Uterus (tissue), 4 donors: ENCODE measurements at places on chromosomes 13 and 19. TPM values are rescaled to one million over a fixed set of nuclear protein-coding genes. Genes with fewer than 3 reads are reported as not detected.

The SIRT2 gene
- 104 TPM for total RNA-seq

GRCh38 chr19:51701468-51702100 is 8.5 kb downstream of the SPACA6 start:
- H3K27ac ChIP-seq, result peak overlapping the region; percentile 89
- H3K27me3 ChIP-seq, result no peaks in the 10 kb centered on the region
- no peaks in the 10 kb centered on the region for H3K4me1 ChIP-seq
- no peaks in the 10 kb centered on the region for H3K36me3 ChIP-seq
- no peak overlapping the region for H3K4me3 ChIP-seq
- no peak for DNase-seq

- no peak overlapping the region for H3K27ac ChIP-seq
- DNase-seq, result no peak
- no peaks in the 10 kb centered on the region for H3K36me3 ChIP-seq
- no peaks in the 10 kb centered on the region for H3K4me1 ChIP-seq
- H3K27me3 ChIP-seq, result no peaks in the 10 kb centered on the region
Observed at GRCh38 chr19:33000510-33000909, 28.5 kb downstream of the FAAP24 start.

DNA sequence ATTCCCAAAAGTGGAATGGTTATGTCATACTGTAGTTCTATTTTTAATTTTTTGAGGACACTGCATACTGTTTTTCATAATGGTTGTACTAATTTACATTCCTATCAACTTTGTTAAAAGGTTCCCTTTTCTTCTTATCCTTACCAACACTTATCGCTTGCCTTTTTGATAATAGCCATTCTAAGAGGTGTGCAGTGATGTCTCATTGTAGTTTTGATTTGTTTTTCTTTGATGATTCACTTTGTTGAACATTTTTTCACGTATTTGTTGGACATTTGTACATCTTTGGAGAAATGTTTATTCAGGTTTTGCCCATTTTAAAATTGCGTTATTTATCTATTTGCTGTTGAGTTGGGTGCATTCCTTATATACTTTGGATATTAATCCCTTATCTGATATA is 188.8 kb upstream of the SPRY2 start:
- H3K27ac ChIP-seq, result no peak overlapping the region
- no peak overlapping the region for H3K4me3 ChIP-seq
- no peak for DNase-seq
- H3K27me3 ChIP-seq, result no peaks in the 10 kb centered on the region
- no peaks in the 10 kb centered on the region for H3K4me1 ChIP-seq

DNA sequence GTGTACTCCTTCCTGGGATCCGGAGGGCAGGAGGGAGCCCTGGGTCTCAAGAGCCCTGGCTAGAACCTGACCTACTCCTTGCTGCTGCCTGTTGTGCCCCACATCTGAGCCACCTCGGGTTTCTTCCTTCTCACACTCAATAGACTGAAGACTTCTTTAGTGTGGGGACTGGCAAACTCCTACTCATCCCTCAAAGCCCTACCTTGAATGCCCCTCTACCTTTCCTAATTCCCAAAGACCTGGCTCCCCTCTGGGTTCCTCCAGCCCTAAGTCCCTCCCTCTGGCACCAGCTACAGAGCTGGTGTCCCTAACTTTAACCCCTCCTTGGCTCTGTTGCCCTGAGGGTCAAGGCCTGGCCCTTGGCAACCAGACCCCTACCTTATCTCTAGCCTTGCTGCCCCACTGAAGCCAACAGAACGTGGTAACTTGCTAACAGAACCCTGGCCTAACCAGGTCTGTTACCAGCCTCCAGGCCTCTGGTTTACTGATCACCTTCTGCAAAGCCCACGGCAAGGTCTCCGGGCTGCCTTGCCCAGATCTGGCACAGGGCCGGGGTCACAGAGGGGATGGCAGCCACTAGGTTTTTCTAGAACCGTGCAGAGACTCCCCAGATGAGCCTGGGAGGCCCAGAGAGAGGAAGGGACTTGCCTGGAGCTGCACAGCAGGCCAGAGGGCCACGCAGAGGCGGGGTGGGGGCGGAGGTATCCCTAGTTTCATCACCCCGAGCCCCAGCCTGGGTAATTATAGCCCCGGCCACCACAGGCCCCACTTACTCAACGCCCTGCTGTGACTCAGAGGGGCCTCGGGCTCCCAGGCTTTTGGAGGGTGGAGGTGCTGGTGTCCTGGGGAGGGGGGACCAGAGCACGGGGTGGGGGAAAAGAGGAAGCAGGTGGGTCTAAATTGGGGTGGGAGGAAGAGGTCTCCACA is 15.3 kb downstream of the ZBTB7A start:
- no peak overlapping the region for H3K4me3 ChIP-seq
- H3K27me3 ChIP-seq, result no peaks in the 10 kb centered on the region
- no peak for DNase-seq
- no peaks in the 10 kb centered on the region for H3K36me3 ChIP-seq
- H3K27ac ChIP-seq, result no peak overlapping the region

DNA sequence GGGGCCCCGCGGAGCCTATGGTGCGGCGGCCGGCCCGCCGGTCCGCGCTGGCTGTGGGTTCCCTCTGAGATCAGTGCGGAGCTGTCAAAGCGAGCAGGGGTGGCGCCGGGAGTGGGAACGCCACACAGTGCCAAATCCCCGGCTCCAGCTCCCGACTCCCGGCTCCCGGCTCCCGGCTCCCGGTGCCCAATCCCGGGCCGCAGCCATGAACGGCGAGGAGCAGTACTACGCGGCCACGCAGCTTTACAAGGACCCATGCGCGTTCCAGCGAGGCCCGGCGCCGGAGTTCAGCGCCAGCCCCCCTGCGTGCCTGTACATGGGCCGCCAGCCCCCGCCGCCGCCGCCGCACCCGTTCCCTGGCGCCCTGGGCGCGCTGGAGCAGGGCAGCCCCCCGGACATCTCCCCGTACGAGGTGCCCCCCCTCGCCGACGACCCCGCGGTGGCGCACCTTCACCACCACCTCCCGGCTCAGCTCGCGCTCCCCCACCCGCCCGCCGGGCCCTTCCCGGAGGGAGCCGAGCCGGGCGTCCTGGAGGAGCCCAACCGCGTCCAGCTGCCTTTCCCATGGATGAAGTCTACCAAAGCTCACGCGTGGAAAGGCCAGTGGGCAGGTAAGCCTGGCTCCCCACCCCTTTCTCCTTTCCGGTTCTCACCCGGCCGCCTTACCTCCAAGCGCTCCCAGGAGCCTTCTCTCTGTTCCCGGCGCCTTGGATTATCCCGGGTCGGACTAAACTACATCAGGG is at the start of gene PDX1:
Gene PDX1, plus strand, starts transcription at position 67 of the 743 bp plus-strand sequence. Its CDS starts 139 bp downstream, at position 206.
- H3K4me1 ChIP-seq, result peaks cover 24% of the 10 kb centered on the region
- peak within 1 kb of the TSS; percentile 19 for H3K4me3 ChIP-seq
- peaks cover 16% of the 10 kb centered on the region for H3K27me3 ChIP-seq
- H3K27ac ChIP-seq, result no peak within 1 kb of the TSS
- no peak for DNase-seq
- no peaks in the 10 kb centered on the region for H3K36me3 ChIP-seq
